ENCODE measurements at places on chromosomes 11 and 22. TPM values are rescaled to one million over a fixed set of nuclear protein-coding genes. Genes with fewer than 3 reads are reported as not detected.

DNA sequence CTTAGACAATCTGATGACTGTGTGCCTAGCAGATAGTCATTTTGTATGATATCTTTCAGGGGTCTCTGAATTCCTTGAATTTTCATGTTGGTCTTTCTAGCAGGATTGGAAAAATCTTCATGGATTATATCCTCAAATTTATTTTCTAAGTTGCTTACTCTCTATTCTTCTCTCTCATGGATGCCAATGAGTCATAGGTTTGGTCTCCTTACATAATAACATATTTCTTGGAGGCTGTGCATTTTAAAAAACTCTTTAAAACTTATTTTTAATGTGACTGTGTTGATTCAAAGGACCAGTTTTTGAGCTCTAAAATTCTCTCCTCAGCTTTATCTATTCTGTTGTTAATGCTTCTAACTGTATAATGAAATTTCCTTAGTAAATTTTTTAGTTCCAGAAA lies 198.7 kb downstream of the AASDHPPT start:
- DNase-seq, result no peak

Gene AGBL2
- 2.2 TPM for total RNA-seq

GRCh38 chr22:46308283-46308988 lies 11.8 kb downstream of the GTSE1 start:
- no peak for DNase-seq

DNA sequence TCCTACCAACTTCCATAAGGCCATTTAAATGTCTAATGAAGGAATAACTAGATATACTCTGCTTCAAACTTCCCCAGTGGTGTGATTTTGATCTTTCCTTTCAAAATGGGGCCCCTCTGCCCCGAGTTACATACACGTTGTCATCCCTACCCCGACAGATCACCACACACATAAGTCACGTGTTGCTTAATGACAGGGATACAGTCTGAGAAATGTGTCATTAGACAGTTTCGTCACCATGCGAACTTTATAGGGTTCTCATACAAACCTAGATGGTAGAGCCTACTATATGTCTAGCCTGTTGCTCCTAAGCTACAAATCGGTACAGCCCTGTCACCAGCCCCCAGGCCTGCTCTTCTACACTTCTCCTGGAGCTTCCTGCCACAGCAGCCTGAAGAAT lies 49.8 kb upstream of the SCUBE2 start:
- DNase-seq, result no peak

DNA sequence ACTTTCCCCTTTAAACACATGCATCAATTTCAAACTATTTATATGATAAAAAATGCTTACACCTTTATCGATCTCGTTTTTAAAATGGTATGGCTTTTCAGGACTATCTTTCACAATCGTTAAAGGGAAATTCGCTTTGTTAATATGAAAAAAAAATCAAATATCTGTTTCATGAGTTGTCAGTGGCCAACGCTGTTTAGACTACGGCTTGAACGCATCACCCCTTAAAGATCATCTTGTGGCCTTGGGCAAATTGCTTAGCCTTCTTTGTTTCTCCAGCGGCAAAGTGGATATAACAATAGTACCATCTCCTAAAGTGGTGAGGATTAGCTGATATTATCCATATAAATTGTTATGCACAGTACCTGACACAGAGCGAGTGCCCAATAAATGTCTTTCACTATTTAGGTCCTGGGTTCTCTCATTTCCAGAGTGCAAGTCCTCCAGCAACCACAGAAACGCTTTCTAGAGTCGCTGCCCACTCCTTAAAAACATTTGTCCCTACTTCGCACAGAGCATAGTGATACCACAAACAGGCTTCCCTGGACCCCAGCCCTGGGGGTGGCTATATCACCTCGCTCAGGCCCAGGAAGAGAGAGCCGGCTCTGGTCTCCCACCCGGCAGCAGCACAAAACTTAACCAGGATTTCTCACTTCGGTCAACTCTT lies 904 bp downstream of the SLC35F2 start:
- DNase-seq, result no peak

DNA sequence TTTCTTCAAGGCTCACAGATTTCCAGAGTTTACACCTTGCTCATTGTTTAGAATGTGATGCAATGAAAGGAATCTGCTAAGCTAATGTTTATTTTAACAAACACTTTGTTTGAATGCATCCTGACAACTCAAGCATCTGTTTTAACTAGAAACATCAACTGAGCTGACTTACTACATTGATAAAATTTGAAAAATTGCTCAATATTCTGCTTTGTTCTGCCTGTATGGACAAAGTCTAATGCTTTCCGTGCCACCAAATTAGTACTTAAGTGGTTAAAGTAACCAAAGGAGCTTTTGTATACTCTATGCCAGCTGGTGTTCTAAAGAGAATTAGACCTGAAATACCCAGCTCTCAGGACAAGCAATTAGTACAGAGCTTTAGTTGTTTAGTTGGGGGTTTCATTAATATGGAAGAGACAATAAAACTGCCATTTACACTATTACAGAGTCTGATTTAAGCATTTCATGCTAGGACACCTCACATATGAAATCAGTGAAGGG lies 105.2 kb downstream of the MAML2 start:
- no peak for DNase-seq

Gene UPK3A
- total RNA-seq, result not detected

DNA sequence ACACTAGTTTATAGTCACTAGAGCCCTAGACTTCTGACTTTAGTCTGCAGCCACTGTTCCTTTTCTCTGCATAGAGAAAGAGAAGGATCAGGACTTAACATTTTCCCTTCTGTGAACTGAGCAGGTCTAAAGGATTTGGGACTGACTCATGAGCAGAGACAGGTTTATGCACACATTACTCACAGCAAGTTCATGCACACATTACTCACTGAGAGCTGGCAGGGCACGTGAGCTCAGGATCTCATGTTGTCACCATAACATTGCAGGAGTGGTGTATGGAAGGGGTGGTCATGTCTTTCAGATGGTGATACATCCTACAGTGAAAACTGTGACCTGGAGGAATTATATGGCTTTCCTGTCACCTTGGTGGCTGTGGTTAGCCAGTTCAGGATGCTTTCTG lies 56.4 kb downstream of the CEP164 start:
- peak; percentile 98 for DNase-seq

- DNase-seq, result no peak
Measured at GRCh38 chr11:13000721-13001120, 8.4 kb upstream of the RASSF10 start.

- no peak for DNase-seq
Measured at GRCh38 chr11:102664001-102664752, 39.0 kb upstream of the MMP20 start.

DNA sequence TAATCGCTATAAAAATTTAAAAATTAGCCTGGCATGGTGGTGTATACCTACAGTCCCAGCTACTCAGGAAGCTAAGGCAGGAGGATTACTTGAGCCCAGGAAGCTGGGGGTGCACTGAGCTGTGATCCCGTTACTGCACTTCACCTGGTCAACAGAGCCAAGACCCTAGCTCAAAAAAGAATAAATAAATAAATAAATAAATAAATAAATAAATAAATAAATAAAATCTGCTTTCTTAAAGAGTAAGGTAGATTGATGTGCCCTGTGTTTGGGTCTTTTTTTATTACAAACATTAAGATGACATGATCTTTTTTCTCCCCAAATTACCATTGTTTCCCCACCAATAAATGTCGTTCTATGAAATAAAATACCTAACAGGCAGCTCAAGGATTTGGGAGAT lies 114.3 kb upstream of the APOA1 start:
- DNase-seq, result no peak

DNA sequence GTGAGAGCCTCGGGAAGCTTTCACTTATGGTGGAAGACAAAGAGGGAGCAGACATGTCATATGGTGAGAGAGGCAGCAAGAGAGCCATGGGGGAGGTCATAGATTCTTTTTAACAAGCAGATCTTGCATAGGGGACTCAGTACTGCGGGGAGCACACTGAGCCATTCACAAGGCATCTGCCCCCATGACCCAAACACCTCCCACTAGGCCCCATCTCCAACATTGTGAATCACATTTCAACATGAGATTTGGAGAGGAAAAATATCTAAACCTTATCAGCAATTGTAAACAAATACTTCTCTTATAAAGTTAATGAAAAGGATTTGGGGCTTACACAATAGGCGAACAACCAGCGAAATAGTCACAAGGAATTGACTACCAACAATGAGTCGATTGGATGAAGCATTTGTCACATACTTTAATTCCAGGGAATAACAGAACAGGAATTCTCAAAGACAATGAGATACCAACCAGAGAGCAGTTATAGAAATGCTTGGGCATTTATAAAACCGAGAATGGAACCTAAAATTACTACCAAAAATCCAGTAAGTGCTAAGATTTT lies 7.3 kb downstream of the DDI1 start:
- DNase-seq, result no peak

- peak; percentile 83 for DNase-seq
Measured at GRCh38 chr11:65639623-65640482, 2.0 kb downstream of the SIPA1 start.

DNA sequence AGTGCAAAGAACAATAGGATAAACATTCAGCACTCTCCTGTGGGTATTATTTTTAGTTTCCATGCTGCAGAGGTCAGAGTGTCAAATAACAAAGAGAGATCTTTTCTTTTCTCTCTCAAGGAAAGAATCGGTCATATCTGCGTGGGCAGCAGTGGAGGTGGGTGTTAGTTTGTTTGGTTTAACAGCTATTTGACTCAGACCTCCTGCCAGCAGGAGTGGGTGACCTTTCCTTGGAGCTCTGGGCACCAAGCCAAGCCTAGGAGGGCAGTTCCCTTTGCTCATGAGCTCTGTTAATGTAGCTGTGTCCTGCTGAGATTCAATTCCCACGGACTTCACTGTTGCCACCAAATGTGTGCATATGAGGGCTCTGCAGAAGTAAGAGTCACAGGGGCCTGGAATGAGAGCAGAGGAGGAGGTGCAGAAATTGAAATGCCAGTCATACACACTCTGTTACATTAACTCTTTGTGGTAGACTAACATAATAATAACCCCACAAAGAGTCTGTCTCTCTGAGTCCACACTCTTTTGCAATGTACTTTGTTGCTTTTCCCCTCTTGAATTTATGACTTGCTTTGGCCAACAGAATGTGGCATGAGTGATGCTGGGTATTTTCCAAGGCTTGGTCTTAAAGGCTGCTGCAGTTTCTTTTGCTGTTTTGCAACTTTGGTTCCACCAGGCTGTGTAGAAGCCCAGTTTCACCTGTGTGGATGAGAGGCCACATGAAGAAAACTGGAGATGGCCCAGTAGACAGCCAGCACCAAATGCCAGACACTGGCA lies 76.0 kb upstream of the GRK3 start:
- peak; percentile 73 for DNase-seq

- DNase-seq, result peak; percentile 99
Measured at GRCh38 chr11:8092587-8093424, 11.8 kb downstream of the TUB start.

DNA sequence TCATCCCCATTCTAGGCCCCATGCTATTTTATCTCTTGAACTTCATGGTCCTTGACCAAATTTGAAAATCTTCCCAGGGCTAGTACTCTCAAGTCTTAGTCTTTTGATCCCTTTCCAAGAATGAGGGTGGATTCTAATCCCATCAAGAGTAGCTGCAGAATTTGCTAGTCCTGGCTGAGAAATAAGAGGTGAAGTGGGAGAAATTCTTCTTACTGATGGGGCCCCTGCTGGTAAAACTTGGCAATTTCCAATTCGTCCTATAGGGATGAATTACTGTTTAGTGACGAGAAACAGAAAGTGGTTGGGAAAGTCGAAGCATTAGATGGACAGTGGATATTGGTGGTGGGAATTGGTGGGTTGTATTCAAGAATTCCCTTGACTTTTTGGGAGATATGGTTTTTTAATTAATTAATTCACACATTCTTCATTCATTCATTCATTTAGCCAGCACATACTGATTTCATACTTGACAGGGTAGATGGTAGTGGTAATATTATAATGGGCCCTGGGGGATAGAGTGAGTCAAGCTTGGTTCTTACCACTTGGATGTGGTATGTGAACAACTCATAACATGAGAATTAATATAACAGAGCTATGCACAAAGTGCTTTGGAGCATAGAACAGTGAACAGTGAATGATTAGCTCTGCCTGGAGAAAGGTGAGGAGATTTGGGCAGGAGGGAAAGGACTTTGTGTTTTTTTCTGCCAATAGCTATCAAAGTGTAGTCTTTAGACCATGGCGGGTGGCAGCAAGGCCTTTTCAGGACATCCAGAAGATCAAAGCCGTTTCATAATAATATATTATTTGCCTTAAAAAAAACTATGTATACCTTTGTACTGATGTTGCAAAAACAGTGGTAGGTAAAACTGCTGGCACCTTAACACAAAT lies 103.8 kb downstream of the STIM1 start:
- peak; percentile 81 for DNase-seq

GRCh38 chr11:78345450-78345849 lies 72.2 kb downstream of the GAB2 start:
- no peak for DNase-seq

Gene MYOD1
- total RNA-seq, result not detected

GRCh38 chr11:61688365-61689163 lies 8.4 kb downstream of the DAGLA start:
- peak; percentile 98 for DNase-seq

All from osteoblast (primary cell).